Esophagus mucosa (tissue), 1 donor: ENCODE measurements at places on chromosomes 12 and 14.

DNA sequence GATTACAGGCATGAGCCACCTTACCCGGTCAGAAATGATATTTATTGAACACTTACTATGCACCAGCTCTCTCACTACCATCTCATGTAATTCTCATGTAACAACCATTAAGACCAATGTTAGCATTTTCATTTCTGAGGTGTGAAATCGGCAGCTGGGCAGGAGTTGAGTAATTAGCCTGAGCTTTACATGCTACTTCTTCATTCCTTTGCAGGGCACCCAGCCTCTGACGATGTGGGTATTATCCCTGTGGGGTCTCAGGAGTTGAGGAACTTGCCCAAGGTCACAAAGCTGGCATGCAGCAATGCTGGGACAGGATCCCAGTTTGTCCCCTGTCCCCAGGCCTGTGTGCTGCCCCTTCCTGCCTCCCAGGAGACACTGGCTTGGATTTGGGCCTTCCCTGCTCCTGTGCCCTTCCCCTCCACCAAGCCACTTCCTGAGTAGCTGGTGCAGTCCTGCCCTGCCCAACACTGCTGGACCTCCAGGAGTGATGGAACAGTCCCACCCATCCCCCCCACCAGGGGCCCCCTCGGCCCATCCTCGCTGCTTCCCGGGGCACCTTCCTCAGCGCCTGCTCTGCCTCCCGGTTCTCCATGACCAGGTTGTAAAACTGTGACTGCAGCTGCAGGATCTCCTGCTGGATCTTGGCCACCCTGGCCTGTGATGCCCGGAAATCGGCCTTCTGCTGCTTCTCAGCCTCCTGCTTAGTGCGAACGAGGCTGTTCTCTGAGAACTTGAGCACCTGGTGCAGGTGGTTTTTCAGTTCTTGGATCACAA, 14.7 kb downstream of the RITA1 start:
- no peak for ATAC-seq

- ATAC-seq: no peak
Measured at GRCh38 chr12:71767183-71767582, 12.5 kb downstream of the RAB21 start.

DNA sequence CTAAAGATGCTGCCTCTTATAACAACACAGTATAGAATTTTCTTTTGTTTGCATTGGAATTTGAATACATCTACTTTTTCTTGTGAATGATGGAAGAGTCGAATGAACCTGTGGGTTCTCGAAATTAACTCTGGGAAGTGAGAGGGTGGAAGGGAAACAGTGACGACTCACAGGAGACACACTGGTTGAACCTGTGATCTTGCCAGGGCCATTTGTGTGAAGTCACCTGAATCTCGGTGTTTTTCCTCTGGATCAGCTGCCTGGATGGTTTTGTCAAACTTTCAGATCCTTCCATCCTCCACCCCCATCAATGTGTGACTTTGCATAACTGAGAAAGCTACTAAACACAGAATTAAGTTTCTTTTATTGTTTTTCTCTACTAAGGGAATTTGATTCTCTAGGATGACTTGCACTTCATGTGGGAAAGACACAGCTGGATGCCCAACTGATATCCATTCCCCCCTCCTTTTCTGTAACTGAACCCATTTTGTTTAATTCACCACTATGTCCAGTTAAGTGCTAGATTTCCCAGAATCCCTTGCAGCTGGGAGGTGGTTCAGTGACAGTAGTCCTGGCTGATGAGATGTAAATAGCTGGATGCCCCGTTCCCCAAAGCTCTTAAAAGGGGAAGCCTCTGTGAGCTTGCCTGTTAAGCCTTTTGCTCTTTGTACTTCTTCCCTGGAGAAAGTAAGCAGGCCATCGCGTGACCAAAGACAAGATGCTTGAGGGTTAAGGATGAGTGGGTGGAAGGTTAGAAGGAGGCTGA, 6.3 kb downstream of the PPFIBP1 start:
- ATAC-seq: no peak

GRCh38 chr12:104557488-104558195, 100.9 kb downstream of the CHST11 start:
- ATAC-seq: no peak

DNA sequence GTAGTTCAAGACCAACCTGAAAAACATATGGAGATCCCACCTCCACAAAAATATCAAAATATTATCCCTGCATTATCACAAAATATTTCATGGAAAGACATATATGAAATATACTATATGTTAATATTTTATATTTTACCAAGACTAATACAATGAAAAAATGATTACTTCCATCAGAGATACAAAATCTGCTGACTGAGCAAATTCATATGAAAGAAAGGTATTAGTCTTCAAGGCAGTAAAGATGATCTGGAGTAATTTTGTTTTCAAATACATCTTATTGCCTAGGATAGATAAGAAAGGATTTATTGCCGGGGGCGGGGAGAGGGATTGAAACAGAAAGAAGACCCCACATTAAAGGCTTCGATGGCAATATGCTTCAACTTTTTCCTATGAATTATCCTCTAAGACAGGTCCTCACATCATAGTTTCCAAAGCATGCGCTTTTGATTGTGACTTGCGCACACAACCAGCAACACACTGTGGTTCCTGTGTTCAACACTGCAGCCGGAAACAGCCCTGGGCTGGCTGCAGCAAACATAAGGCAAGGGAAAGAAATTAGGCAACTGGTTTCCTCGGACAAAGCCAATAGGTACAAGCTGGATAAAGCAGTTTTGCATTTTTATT, 83.2 kb downstream of the SPPL3 start:
- ATAC-seq: no peak

- no peak for ATAC-seq
Measured at GRCh38 chr14:100191584-100192249, 32.3 kb upstream of the DEGS2 start.

DNA sequence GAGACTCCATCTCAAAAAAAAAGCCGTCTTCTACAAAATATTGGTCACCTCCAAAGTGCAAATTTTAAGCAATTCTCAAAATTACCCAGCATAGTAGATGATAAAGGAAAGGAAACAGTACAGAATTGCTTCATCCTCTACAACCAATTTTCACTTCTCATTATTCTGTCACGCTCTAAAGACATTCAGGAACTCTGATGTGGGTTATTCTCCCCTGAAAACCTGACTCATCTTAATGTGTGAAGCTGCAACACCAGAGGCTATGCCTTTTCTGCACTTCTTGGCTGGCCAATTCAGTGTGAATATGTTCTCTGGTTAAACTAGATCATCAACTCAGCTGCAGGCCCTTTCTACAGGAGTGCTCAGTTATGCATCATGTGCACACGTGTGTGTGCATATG, 11.0 kb downstream of the PTGER2 start:
- peak; percentile 84 for ATAC-seq

DNA sequence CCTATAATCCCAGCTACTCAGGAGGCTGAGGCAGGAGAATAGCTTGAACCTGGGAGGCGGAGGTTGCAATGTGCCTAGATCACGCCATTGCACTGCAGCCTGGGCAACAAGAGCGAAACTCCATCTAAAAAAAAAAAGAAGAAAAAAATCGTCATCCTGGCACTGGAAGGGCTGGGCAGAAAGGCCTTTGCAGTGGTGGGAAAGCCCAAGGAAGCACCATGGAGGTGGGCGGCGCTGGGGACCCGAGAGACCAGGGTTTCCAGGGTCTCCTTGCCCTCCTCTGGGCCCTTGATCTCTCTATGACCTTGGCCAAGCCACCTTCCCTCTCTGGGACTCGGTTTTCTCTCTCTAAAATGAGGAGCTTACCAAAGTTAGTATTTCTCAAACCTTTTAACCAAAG, 65.4 kb downstream of the LGMN start:
- no peak for ATAC-seq

DNA sequence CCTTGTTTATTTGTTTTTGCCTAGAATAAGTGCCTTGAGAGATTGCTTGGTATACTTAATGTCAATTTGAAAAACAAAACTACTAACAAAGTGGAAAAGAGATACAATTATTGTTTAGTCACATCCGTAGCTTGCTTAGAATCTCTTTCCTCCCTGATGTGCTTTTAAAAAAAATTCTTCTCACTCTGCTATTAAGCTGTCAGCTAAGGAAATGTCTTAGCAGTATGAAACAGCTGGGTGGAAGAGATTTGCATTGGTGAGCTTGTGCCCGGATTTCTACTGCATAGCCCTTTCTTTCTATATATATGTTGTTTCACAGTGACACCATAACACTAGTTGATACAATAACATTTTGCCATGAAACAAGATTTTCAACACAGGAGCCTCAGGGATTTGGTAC, 229.4 kb upstream of the RGS6 start:
- no peak for ATAC-seq

GRCh38 chr12:104486943-104487819, 30.4 kb downstream of the CHST11 start:
- no peak for ATAC-seq
